T-helper 2 cell (primary cell): ENCODE measurements at places on chromosomes 7 and 10.
A peak's percentile ranks its signal among the peaks of the same experiment; 100 is the strongest.

GRCh38 chr7:107628461-107629064 lies 32.1 kb upstream of the SLC26A4 start:
- DNase-seq, result no peak

DNA sequence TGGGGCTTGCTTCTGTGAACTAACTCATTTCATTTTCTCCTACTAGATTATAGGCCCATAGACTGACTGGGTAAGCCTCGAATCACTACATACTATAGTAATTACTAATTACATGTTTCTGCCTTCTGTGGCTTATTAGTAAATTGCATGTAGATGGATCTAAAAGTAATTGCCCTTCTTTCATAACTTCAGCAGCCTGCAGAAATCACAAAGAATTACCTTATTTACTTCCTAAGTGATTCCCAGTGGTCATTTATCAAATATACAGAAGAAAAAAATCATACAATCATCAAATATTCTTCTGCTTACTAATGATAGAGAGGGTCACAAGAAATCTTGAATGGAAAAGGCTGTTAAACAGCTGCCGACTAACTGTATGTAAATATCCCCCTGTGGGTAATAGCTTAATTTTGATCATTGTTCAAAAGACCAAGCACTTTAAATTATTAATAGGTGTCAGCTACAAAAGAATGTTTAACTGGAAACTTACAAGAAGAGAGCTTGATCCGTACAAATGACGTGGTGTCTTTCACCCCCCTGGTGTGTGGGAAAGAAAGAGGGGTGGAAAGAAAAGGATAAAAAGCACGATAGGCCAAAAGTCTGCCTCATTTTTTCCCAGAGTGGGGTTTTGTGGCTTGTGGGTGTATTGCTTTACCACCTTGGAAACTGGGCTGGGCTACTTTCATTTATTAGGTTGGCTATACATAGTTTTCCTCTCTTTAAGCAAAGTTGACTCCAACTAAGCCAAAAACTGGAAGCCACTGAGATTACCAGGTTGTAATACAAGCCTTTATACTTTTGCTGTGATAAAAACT lies 361.8 kb upstream of the ZMIZ1 start:
- no peak for DNase-seq

DNA sequence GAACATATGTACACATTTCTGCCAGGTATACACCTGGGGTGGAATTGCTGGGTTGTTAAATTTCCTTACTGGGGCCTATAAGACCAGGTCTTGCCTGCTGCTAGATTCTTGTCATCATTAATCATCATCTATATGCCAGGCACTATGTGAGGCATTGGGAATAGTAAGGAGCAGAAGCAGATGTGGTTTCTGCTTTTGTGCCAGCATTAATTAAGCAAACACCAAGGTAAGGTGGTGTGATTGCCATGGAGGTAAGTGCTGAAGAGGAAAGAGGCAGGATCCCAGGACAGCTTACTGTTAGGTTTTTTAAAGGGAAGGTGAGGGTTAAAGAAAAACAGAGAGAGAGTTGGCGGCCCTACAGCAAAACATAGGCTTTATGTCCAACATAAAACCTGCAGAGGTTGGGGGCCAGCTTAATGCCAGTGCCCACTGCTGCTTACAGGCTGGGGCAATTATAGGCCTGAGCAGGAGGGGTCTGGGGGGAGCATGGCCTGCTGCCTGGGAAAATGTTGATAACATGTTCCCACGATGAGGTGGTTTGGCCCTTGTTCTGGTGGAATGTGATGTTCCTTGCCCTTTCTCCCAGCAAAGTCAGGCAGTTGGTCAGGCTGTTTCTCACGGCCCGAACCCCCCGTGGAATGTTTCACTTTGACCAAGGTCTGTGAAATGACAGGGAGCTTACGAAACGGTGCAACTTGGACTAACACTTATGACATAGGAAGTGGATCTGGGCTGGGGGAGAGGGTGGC lies 93.9 kb downstream of the RBM20 start:
- DNase-seq, result no peak

GRCh38 chr10:70478191-70479164 lies at the start of gene PALD1:
Gene PALD1, plus strand, starts transcription at chr10:70478767. Its CDS starts 47,185 bp downstream, at chr10:70525952.
- peak; percentile 13 for DNase-seq
